ENCODE measurements at places on chromosomes 1 and 21.

GRCh38 chr1:119903443-119903835, 7.1 kb upstream of the ADAM30 start:
- no peak for DNase-seq

DNA sequence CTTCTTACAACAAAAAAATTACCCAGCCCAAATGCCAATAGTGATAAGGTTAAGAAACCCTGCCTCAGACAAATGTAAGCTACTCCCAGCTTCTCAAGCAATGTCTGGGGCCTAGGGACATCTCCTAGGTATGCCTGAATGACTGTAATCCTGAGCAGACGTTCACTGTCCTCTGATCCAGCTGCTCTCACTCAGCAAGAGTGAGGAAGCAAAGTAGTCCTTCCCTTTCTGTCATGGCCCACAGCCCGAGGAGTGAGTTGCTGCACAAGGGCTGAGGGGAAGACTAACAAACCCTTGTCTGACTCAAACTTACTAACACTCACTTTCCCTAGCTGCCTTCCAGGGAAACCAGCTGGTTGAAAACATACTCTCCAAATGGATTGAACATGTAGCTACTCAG, 124.9 kb upstream of the TNFSF4 start:
- DNase-seq: no peak

DNA sequence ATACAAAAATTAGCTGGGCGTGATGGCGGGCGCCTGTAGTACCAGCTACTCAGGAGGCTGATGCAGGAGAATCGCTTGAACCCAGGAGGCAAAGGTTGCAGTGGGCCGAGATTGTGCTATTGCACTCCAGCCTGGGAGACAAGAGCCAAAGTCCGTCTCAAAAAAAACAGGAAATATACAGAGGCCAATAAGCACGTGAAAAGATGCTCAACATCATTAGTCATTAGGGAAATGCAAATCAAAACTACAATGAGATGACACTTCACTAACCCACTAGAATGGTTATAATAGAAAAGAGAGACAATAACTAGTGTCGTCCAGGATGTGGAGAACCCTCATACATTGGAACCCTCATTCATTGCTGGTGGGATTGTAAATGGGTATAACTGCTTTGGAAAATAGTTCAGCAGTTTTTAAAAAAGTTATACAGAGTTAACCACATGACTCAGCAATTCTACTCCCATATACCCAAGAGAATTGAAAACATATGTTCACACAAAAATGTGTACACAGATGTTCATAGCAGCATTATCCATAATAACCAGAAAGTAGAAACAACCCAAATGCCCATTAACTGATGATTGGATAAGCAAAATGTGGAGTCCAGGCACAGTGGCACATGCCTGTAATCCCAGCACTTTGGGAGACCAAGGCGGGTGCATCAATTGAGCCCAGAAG, 6.4 kb upstream of the E2F2 start:
- DNase-seq: no peak

- DNase-seq: no peak
These were observed 153.3 kb downstream of the PTPRU start for GRCh38 chr1:29389533-29390041.

GRCh38 chr1:113684153-113684541, 75.1 kb downstream of the PHTF1 start:
- no peak for DNase-seq

- no peak for DNase-seq
These were observed 61.1 kb upstream of the MAP1LC3C start for GRCh38 chr1:242059976-242060375.

- DNase-seq: no peak
These were observed 574.6 kb downstream of the LMO4 start for GRCh38 chr1:87903242-87903641.

DNA sequence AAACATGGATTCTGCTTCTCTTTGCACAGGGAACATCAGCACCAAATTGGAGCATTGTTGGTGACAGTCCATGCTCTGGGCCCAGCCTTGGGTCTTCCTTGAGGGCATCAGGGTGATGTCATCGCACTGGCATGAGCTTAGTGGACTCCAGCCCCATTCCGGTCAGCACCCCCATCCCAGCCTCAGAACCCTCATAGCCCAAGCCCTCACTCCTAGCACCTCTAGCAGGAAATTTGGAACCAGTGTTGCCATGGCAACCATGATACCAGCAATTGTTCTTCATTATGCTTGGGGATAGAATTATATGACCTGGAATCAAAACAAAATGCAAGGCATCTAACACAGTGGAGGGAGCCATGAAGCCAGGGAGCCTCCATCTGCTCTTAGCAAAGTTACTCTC, 83.1 kb downstream of the VWA5B1 start:
- no peak for DNase-seq

GRCh38 chr1:54272772-54273091, 72.8 kb downstream of the MRPL37 start:
- no peak for DNase-seq

DNA sequence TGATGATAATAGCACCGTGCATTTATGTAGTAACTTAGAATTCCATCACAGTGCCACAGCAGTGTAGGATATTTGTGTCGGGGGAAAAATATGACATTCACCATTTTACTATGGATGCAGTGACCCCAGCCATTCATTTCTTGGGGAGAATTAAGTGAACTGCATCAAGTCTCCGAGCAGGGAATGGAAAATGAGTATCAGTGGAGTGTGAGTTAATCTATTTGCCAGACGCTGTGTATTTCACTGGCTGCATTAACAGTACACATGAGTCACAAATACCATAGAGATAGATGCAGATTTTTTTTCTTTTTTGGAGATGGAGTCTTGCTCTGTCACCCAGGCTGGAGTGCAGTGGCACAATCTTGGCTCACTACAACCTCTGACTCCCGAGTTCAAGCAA, 33.8 kb upstream of the SLC45A1 start:
- no peak for DNase-seq

DNA sequence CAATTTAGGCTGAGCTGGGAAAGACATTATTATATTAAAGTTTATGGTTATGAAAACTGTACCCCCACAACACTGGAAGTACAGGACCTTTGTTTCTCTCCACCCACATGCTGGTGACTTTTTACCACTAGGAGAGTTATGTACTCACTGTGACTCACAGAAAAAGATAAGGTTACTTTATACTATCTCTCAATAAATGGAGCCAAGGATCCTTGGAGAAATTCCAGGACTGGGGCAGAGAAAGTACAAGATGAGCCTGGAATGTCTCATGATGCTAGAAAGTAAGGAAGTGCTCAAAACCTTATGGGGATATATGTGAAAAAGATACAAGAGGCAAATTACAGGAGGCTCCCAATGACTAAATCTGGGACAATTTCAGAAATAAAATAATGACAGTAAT, 63.9 kb upstream of the C1orf105 start:
- no peak for DNase-seq

GRCh38 chr1:112618721-112619517, at the start of gene ST7L:
Gene ST7L, minus strand, starts transcription at chr1:112619141. Its CDS starts 28 bp downstream, at chr1:112619113.
- DNase-seq: peak; percentile 55

DNA sequence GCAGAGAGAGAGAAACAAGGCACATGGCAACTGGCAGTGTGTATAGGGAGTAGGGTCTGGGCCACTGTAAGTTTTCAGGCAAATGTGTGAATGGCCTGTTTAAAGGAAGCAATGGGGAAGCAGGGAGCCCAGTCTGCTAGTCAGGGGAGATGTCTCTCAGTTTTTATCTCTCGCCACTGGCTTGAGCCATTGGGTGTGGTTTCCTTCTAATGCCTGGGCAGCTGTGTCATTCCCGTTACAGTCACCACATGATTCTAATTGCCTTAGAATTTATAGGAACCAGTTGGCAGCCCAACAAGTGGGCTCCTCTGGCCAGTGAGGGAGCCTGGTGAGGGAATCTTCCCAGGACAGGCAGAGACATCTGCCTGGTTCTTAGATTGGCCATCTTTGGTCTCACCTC, 182.4 kb downstream of the DISC1 start:
- no peak for DNase-seq

DNA sequence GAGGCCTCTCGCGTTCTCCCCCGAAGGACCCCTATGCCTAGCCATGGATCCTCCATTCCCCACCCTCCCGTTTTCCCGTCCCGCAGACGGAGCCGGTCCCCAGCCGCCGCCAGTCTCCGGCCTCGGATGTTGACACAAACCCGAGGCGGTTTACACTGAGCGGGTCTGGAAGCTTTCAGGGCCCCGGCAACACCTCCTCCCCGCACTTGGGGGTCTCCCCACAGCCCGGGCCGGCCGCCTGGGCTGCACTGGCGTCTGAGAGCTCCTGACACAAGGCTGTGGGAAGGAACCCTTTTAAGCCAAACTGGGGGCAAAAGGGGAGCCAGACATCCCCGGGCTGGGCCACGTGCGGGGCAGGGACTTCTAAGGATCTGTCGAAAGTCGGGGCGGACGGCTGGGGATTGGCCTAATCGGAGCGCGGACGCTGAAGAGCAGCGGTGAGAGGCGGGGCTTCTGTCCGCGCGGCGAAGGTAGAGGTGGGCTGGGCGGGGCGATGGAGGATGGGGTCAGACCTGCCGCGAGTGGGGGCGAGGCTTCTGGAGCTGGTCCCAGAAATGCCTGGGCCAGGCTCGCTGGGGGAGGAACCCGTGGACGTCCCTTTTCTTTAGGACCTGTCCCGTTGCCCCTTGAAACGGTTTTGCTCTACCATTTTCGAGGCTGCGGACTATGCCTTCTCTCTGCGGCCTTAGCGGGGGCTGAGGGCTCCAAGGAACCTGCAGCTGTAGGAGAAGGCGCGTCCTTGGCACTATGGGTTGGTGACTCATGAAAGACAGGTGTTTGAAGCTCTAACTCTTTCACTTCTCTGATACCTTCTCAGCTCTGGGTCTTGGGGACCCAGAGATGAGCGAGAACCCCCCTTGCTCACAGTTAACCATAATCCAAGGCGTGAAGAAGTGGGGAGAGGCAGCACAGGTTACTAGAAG, 1.2 kb upstream of the HPCAL4 start:
- DNase-seq: peak; percentile 54

- no peak for DNase-seq
These were observed 24.8 kb upstream of the USH2A start for GRCh38 chr1:216448011-216448510.

GRCh38 chr21:39012326-39013230, 170.7 kb downstream of the PSMG1 start:
- DNase-seq: no peak

- DNase-seq: no peak
These were observed 239.8 kb downstream of the NFIA start for GRCh38 chr1:61322008-61322744.

GRCh38 chr1:62395291-62395690, 41.6 kb upstream of the USP1 start:
- no peak for DNase-seq

DNA sequence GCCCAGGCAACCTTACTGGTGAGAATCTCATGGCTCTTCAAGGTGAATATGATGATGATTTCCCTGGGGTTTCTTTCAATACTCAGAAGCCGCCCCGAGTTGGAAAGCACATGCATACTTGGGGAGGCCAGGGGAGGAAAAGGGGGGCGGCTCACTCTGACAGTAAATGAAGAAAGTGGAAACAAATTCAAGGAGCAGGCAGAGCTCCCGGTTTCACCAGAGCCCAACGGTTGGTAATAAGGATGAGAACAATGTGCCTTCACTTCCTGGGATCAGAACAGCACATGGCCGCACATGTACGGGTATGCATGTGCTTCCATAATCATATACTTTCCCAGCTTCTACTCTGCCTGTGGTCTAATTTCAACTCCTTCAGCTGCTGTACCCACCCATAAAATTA, 3.8 kb upstream of the ARHGEF2 start:
- no peak for DNase-seq

DNA sequence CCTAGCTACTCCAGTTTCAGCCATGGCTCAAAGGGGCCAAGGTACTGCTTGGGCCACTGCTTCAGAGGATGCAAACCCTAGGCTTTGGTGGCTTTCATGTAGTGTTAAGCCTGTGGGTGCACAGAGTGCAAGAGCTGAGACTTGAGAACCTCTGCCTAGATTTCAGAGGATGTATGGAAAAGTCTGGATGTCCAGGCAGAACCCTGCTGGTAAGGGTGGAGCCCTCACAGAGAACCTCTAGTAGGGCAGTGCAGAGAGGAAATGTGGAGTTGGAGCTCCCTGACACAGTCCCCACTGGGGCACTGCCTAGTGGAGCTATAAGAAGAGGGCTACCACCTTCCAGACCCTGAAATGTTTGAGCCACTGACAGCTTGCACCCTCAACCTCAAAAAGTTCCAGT, 16.2 kb downstream of the RIIAD1 start:
- no peak for DNase-seq

DNA sequence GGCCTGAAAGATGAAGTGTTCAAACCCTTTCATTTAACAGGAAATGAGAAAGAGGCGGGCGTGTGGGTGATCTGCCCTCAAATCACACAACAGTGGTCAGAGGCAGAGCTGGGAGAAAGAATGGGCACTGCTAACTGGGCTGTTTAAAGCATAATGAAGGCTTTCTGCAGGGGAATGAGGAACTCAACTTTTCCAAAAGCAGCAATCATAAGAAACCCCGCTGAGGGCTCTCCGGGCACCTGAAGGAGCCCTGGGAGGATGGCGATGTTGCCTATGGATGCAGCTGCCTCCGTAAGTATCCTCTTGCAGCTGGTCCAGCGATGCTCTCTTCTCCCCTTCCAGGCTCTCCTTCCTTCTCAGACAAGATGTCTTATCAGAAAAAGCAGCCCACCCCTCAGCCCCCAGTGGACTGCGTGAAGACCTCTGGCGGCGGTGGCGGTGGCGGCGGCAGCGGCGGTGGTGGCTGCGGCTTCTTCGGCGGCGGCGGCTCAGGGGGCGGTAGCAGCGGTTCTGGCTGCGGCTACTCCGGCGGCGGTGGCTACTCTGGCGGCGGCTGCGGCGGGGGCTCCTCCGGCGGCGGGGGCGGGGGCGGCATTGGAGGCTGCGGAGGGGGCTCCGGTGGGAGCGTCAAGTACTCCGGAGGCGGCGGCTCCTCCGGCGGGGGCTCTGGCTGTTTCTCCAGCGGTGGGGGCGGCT, 1.2 kb downstream of the LORICRIN start:
- peak; percentile 7 for DNase-seq

DNA sequence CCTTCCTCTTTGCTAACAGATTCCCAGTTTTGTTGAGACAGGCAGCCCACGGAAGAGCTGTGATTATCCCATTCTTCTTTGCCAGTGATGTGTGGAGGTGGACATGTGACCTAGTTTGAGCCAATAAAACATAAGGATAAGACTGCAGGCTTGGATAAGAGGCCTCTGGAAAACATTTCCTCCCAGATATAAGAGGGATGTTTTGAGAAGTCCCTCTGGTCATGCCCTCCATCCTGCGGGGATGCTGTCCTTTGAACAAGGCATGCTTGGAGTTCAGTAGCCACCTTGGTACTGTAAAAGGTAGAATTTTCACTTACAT, 155.7 kb downstream of the TM2D1 start:
- no peak for DNase-seq

- DNase-seq: no peak
These were observed 764 bp upstream of the SUMO3 start for GRCh38 chr21:44818640-44819011.

DNA sequence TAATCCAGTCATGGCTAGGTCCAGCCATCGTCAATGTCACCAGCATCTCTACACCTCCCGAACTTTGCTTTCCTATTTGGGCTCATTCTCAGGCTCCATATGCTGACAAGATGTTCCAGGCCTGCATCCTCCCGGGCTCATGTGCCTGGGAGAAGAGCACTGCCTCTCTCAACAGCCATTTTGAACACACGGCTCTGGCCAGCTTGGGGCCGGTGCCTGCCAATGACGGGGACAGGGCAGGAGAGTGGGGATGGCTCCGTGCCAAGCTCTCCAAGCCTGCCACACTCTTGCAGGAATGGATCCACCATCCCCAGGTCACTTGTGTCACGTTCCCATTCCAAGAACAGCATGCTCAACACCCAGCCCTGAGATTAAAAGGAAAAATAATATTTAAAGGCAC, 61.4 kb upstream of the PAX7 start:
- DNase-seq: no peak

- no peak for DNase-seq
These were observed 863 bp downstream of the FH start for GRCh38 chr1:241518476-241519307.

GRCh38 chr1:3625151-3625907, 514 bp downstream of the TPRG1L start:
- DNase-seq: no peak

Measured in CD4-positive, alpha-beta T cell treated with Interleukin-6 for 4 hours (primary cell).